ENCODE measurements at places on chromosomes 3 and 15. TPM values are rescaled to one million over a fixed set of nuclear protein-coding genes. Genes with fewer than 3 reads are reported as not detected.

DNA sequence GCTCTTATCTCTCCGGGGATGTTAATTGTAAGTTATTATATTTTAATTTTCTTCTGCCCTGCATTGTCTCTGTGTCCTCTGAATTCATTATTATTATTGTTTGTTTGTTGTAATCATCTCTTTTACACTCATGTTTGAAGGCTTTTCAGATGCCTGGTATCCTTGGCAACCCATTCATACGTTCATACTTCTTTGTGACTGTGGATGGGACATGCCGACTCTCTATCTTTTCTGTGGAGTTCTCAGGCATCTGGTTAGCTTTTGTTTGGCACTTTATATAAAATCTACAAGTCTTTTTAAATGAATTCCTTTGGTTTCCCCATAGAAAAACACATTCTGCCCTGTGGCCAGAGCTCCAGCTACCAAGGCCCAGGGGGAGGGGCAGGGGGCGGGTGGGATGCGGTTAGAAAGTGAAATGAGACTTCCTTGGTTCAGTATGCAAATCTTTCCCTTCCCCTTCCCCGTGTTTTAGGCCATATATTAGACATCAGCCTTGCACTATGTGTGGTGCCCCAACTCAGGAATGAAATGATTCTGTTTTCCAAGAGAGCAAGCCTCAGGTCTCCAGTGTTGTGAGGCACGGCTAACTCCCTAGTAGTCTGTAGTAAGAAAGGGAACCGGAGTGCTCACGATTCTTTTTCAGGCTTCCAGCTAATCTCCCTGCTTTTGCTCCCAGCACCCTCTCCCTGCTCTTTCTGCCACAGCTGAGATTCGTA is 79.2 kb downstream of the SST start:
- no peak overlapping the region for H3K4me3 ChIP-seq
- no peaks in the 10 kb centered on the region for H3K27me3 ChIP-seq
- no peaks in the 10 kb centered on the region for H3K4me1 ChIP-seq

Gene ANKUB1
- 0.12 TPM for polyA plus RNA-seq

DNA sequence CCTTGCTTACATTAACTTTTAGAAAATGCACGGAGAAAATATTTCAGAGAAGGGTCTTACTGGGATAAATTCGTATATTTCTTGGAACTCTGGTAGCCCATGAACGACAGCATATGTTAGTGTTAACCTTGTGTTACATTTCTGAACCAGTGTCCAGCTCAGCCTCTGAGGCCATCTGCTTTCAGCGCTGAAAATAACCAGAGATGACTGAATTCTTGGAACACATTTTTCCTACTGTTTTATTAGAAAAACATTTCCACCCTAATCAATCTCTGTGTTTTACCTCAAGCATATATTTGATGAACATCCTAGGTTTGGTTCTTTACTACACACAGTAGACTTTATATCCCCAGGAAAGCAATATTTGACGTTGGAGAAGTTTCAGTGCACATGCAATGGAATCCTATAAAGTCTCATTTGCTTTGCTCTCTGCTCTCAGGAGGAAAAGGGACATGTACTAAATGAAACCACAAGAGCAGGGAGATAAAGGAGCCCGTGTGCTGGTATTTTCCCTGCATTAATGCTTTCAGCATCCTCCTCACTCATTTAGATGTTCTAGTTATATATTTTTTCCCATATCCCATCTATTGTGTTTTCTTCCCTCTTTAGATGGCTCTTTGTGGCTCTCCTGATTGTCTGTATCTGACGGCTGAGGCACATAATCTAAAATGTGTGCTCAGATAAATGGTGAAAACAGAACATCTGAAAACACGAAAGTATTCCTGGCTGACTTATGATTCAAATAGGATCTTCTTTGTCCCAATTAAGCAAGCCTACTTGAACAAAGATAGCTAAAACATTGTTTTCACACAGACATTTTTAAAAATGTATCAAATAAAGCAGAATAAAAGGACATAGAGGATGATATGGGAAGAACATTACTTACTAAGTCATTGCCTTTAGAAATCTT is 151.7 kb upstream of the KCNMB2 start:
- no peak overlapping the region for H3K4me3 ChIP-seq
- DNase-seq: no peak
- no peaks in the 10 kb centered on the region for H3K4me1 ChIP-seq
- no peak overlapping the region for H3K27ac ChIP-seq
- no peaks in the 10 kb centered on the region for H3K36me3 ChIP-seq
- H3K27me3 ChIP-seq: no peaks in the 10 kb centered on the region

Gene GHRL
- polyA plus RNA-seq: 19.9 TPM

GRCh38 chr15:85760531-85761371 is 34.0 kb downstream of the KLHL25 start:
- peaks cover 23% of the 10 kb centered on the region for H3K36me3 ChIP-seq
- no peak overlapping the region for H3K4me3 ChIP-seq
- no peaks in the 10 kb centered on the region for H3K27me3 ChIP-seq
- no peak for DNase-seq

DNA sequence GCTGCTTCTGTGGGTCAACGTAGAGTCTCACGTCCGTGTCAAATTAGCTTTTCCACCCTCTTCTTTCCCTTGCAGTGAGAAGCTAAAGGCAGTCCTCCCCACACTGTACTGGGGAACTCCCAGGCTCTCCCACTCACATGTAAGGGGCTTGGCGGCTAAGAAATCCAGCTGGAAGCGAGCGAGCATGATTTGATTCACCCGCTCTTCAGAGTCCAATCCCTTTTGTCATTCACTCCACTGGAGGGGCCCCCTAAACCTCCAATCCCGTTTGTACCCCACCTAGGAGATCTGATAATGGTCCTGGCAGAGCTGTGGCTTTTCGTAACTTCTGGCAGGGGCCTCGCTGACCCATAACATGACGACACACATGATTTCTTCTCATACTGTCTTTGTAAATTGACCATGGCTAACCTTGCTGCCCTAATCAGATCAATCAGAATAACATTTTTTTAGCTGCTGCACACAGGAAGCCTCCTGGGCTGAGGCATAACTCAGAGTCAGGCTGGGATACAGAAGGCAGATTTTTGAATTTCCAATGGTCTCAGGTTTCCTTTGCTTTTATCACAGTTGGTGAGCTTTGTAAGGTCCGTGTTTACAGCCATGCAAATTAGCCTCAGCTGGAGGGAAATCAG is 235.2 kb downstream of the GREM1 start:
- H3K4me3 ChIP-seq: no peak overlapping the region
- no peaks in the 10 kb centered on the region for H3K27me3 ChIP-seq
- no peaks in the 10 kb centered on the region for H3K4me1 ChIP-seq

Gene CLSTN2
- 1.8 TPM for polyA plus RNA-seq

Gene SLC51A
- 29.6 TPM for polyA plus RNA-seq

Gene SEMA3G
- polyA plus RNA-seq: 2.9 TPM

GRCh38 chr3:168933614-168934013 is 729.9 kb downstream of the MECOM start:
- DNase-seq: no peak
- H3K4me1 ChIP-seq: no peaks in the 10 kb centered on the region
- no peak overlapping the region for H3K4me3 ChIP-seq
- no peaks in the 10 kb centered on the region for H3K36me3 ChIP-seq
- H3K27me3 ChIP-seq: no peaks in the 10 kb centered on the region
- H3K27ac ChIP-seq: no peak overlapping the region

Gene MKRN3
- 0.91 TPM for polyA plus RNA-seq

DNA sequence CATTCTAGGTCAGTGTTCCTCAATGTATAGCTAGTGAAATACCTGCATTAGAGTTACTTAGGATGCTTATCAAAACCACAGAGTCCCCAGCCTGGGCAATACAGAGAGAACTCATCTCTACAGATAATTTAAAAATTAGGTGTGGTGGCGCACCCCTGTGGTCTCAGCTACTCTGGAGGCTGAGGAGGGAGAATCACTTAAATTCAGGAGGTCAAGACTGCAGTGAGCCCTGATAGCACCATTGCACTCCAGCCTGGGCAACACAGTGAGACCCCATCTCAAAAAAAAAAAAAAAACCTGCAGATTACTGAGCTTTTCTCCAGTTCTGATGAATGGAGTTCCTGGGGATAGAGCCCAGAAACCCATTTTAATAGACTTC is 10.1 kb upstream of the MINDY2 start:
- no peak overlapping the region for H3K27ac ChIP-seq
- H3K4me1 ChIP-seq: no peaks in the 10 kb centered on the region
- no peak overlapping the region for H3K4me3 ChIP-seq
- no peaks in the 10 kb centered on the region for H3K36me3 ChIP-seq
- H3K27me3 ChIP-seq: no peaks in the 10 kb centered on the region

Gene LSM3
- polyA plus RNA-seq: 13.7 TPM

DNA sequence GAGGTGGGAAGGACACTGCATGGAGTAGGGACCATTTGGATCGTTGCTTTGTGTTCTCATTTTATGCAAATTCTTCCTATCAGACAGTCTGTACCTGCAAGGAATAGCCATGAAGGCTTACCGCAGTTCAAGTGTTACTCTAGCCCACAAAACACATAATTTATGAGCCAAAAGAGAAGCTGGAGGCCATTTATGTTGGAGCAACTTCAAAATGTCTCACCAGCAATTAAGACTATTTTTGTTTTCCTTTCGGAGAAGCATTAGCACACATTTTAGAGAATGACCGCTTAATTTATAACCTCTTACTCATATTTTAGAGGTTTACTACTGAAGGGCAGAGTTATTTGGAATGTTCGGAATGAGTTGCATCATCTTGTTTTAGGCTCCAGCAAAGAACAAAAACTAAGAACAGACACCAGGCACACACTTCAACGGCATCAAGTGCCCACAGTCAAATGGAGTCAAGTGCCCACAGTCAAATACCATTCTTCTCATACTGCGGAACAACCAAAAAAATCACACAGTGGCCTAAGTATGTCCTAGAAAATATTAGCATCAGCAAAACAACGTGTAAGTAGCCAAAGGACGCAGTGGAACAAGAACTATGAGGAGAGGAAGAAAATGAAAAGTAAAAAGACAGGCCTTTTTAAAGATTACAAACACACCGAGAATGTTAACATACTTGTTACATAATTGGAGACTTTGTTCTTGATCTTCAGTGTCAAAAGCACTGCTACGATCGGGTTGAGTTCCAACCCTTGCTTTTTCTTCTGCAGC is 17.5 kb upstream of the GOLGA8J start:
- H3K27ac ChIP-seq: no peak overlapping the region
- no peaks in the 10 kb centered on the region for H3K36me3 ChIP-seq
- H3K4me3 ChIP-seq: no peak overlapping the region

Gene FURIN
- 91.6 TPM for polyA plus RNA-seq

Gene CCDC174
- 23.8 TPM for polyA plus RNA-seq

Gene ARID3B
- 13.1 TPM for polyA plus RNA-seq

GRCh38 chr3:171982828-171983227 is 56.5 kb upstream of the FNDC3B start:
- H3K27me3 ChIP-seq: no peaks in the 10 kb centered on the region
- H3K4me1 ChIP-seq: no peaks in the 10 kb centered on the region
- H3K27ac ChIP-seq: no peak overlapping the region
- H3K4me3 ChIP-seq: no peak overlapping the region

Gene ACTC1
- 15.3 TPM for polyA plus RNA-seq

Gene GOLGA6A
- 0.15 TPM for polyA plus RNA-seq

Gene PTPRG
- polyA plus RNA-seq: 18.3 TPM

DNA sequence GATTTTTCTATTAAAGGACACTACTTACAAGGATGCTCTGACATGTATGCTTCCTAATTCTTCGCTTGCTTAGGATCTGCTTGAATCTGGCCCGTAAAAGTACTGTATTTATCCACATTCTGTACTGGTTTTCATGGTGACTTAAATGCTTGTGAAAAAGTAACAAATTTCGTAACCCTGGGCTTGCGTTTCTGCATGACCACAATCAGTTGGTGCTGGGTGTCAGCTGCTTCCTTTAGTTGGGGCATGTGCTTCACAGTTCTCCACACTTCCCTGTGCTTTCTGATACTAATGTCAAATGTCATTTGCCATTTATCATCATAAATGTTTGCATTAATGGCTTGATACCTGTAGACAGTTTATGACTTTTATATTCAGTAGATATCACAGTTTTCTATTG is 218.4 kb upstream of the MLF1 start:
- H3K27ac ChIP-seq: no peak overlapping the region
- no peaks in the 10 kb centered on the region for H3K36me3 ChIP-seq
- DNase-seq: no peak

DNA sequence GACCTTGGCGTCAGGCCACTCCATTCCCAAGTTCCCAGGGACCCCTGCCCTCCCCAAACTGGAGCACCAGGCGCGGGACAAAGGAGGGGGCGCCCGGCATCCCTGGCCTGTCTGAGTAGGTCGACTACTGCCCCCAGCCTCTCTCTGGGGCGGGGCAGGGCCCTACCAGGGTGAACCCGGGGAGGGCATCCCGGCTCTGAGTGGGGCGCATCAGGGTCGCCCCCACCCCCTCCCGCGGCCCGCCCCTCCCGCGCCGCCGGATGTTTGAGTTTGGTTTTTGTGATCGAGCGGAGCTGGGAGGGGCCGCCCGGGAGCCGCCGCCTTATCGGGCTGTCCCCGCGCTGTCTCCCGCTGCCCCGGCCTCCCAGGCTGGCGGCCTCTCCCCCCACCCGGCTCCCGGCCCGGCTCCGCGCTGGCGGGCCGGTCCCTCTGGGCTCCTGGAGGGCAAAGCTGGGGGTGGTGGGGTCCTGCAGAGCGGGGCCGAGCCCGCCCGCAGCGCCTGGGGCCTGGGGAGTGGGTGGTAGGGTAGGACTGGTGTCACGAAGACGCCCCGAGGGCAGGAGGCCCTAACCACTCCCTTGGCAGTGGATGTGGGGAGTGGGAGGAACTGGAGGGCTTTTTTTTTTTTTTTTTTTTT is 47.2 kb upstream of the SMAD6 start:
- no peak for DNase-seq
- H3K27me3 ChIP-seq: no peaks in the 10 kb centered on the region
- no peaks in the 10 kb centered on the region for H3K36me3 ChIP-seq
- no peak overlapping the region for H3K27ac ChIP-seq
- H3K4me3 ChIP-seq: no peak overlapping the region

DNA sequence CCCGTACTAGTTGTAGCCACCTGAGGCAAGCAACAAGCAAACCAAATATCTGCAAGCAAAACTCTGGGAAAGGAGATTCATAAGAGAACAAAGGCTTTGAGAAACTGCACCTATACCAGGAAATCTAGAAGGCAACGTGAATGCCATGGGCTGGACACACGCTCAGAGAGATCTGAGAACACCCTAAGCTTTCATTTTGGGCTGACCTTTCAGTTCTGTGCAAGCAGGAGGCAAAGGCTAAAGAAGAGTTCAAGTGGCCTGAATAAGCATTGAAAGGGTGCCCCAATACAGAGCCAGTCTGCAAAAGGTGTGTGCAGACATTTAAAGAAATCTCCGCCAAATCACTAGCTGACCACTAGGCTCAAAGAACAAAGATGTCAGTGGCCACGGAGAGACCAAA is 461.6 kb downstream of the PYDC2 start:
- no peak overlapping the region for H3K27ac ChIP-seq
- DNase-seq: no peak
- no peaks in the 10 kb centered on the region for H3K27me3 ChIP-seq
- no peaks in the 10 kb centered on the region for H3K4me1 ChIP-seq
- no peak overlapping the region for H3K4me3 ChIP-seq

Gene UCN2
- 0.87 TPM for polyA plus RNA-seq
